ENCODE measurements at places on chromosomes 16 and 17.

GRCh38 chr17:12406623-12407215 lies 259.0 kb upstream of the MYOCD start:
- DNase-seq: no peak

- DNase-seq: no peak
These were observed 35.5 kb downstream of the UBN1 start for GRCh38 chr16:4882633-4883285.

DNA sequence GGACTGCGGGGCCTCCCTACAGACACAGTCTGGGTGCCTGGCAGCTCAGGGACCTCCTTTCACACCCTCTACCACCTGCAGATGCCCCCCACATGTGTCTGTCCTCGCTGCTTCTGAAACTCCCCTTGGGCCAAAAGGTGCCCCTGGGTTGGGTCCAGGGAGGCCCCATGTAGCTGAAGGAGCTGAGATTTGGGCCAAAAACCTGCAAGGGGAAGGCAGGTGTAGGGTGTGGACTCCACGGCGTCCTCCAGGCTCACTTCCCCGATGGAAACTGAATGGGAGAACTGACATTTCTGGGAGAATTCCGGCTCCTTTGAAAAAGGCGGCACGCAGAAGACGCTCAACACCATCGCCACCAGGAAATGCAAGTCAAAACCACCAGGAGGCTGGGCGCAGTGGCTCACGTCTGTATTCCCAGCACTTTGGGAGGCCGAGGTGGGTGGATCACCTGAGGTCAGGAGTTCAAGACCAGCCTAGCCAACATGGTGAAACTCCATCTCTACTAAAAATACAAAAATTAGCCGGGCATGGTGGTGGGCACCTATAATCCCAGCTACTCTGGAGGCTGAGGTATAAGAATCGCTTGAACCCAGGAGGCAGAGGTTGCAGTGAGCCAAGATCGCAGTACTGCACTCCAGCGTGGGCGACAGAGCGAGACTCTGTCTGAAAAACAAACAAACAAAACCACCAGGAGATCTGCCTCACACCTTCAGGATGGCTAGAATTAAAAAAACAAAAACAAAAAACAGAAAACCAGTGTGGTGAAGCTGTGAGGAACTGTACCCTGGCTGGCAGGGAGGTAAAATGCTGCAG lies 13.2 kb upstream of the BAIAP2 start:
- DNase-seq: no peak

GRCh38 chr16:78957317-78958100 lies 643.0 kb downstream of the MAF start:
- no peak for DNase-seq

GRCh38 chr16:24700549-24701392 lies 28.7 kb upstream of the TNRC6A start:
- DNase-seq: no peak

- DNase-seq: no peak
These were observed 44.7 kb downstream of the FZD2 start for GRCh38 chr17:44601973-44602372.

DNA sequence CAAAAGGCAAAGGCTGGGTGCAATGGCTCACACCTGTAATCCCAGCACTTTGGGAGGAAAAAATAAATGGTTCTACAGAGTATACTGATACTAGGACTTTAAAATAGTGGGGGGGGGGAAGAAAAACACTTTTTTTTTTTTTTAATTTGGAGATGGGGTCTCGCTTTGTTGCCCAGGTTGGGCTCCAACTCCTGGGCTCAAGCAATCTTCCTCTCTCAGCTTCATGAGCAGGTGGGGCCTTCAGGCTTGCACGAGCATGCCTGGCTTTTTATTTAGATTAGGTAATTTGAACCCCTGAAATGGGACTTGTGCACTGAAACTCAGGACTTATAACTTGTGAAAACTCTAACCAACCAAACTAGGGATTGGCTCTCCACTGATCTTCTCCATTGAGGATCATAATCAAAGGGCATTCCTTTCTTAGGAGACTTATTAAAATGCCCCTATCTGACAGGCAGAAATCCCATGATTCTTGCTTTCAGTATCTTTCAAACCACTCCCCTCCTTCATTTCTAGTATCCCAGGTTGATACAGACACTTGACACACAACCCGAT lies 16.9 kb downstream of the GRB2 start:
- DNase-seq: no peak

DNA sequence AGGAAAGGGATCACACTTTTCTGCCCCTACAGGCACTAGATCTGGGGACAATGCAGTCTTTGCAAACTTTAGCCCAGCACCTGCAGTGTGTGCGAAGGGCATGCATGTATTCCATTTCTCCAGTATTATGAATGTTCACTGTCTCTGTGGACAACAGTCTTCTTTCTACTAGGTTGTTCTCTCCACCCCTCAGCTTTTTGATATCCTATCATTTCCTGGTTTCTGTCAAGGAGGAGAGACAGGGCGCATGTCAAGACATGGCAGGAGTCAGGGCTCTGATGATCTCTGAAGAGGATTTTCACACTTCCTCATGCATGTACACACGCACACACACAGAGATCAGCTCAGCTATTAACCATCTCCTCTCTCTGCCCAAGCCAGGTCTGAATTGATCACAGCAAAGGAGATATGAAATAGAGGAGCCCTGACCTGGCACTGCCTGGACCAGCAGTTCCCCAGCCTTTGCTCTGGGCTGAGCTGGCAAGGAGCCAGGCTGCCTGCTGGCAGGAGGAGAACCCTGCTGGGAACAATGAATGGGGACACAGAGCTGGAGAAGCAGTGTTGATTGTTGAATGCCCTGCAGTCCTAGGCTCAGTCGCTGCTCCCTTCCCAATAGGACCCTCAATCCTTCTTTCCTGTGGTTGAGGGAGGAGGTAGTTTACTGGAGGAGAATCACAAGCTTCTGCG lies 2.6 kb downstream of the GPR179 start:
- DNase-seq: no peak

- DNase-seq: no peak
These were observed 41.8 kb upstream of the MYH10 start for GRCh38 chr17:8672326-8672725.

DNA sequence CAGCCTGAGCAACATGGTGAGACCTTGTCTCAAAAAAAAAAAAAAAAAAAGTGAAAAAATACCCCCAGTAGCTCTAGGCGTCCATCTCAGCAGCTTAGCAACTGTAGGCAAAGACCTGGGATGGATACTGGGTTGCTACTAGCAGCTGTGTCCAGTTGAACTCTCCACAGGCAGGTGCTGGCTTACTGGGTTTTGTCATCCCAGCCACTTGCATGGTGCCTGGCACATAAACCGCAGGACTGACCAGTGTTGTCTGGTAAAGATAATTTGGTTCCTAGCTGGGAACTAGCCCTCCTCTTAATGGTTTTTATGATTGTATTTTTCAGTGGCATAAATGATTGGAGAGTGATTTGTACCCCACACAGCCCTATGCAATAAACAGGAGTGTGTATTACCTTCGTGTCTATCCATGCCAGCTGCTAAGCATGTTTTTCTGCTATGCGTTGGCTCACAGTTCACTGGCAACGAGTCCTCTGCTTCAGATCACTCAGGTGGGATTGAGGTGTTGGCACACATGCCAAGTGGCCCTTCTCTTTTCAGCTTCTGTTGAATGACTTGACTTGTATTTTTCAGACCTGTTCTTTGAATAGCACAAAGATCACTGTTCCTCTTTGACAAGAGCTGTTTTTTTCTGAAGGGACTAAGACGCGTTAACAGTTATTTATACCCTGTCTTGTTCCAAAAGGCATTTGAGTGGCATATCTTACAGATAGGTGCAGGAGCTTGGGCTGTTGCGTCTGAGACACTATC lies 352.9 kb downstream of the SNX29 start:
- DNase-seq: no peak

Data from activated T-cell treated with anti-CD3 and anti-CD28 coated beads, Interleukin-2, amount 50 U/mL, for 1 hour (primary cell).